ENCODE measurements at places on chromosomes 4 and X.

DNA sequence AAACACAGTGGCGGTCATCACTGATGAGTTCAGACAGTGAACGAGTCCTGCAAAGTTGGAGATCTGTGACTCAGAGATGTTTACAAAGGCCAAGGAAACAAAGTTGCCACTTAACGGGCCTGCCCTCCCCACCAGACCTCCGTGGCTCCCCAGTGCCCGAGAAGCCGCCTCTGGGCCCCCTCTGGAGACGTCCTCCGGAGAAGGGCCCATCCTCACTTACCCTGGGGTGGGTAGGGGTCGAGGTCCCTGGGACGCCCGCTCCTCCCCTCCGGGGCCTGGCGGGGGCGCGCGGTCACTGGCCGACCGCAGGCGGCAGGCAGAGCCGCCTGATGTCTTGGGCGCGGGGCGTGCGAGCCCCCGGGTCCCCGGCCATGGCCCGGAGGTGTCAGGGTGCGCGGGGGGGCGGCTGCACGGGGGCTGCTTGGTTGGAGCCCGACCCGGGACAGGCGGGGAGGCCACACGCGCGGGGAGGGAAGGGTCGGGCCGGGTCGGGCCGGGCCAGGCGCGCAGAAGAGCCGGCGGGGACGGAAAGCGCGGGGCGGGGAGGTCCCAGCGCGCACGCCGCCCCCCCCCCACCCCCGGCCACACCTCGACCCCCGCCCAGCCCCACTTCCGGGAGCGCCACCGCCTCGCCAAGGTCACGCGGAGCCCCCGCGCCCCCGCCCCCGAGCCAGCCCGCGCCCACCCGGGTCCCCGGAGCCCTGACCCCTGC is 529 bp downstream of the DHRSX start:
- DNase-seq, result no peak

GRCh38 chr4:113824396-113824795 is 62.9 kb upstream of the CAMK2D start:
- no peak for DNase-seq

GRCh38 chr4:71472946-71473345 is 134.1 kb downstream of the SLC4A4 start:
- DNase-seq, result no peak

- no peak for DNase-seq
Observed at GRCh38 chr4:6495296-6495590, 22.8 kb upstream of the PPP2R2C start.

DNA sequence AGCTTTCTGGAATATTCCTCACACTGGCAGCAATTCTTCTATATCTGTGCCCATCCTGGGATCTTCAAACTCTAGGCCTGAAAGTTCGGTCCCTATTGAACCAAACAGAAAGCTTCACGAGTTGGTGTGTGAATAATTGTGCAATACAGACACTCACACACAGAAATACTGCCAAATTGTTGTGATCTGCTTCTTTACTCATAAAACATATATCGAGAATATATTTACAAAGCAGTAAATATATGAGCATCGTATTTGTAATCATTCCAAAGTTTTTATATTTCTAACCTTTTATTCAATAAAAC is 56.6 kb upstream of the BEX4 start:
- DNase-seq, result no peak

DNA sequence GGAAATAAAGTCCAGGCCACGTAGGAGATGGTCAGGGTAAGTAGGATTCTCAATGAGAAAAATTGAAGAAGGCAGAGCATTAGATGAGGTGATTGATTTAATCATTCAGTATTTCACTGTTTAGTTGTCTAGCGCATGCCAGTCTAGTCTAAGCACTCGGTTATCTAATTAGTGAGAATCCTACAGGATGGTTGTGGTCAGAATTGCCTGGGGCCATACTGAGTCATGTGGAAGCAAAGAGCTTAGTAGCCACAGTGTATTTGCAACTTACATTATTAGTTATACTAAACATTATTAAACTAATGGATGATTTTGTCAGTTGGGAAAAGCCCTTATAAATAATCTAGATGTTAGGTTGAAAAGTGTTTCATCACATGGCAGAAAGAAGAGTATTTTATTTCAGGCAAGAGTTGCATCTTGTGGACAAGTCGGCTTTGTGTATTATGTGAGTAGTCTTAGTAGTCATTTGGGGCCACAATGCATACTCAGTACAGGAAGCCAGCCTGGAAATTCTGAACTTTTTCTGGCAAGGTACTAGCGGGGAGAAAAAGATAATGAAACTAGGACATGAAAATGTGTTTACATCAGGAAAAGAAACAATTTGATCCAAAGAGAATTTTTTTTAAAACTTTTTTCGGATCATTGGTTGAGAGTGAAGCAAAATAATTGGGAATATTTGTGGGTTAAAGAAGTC is 31.9 kb downstream of the CPEB2 start:
- no peak for DNase-seq

GRCh38 chr4:189420572-189420971 is 520.1 kb upstream of the FRG1 start:
- DNase-seq, result no peak

DNA sequence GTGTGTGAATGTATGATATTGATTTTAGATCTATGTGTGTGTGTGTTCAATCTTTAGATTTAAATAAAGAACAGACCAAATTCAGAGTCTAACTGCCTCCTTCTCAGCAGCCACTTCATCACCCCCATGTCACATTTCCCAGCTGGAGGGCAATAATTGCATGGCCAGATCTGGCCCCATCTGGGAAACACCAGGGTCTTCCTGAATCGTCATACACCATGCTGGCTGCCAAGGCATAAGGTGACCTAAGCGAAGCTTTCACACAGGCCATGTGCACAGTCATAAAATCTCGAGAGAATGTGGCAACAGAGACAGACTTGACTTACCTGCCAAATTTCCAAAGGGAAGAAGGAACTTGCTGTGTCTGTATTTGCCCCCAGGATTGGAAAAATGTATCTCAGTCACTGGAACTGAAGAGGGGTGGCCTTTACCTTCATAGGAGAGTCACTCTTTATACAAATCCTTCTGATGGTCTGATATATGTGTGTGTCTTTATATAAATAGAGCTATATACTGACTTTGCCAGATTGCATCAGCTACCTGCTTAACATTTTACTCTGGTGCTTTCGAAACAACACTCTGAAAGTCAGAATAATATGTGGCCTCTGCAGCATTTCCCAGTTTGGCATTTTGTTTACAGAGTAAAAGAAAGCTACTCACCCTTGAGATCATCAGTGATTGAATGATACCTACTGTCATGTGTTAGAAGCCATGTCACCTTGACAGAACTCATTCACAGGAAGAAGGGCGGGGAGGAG is at the start of gene PLAC1:
Gene PLAC1, minus strand, starts transcription at position 470 of the 758 bp plus-strand sequence. CDS start 91,789 bp downstream, outside the sequence.
- no peak for DNase-seq

DNA sequence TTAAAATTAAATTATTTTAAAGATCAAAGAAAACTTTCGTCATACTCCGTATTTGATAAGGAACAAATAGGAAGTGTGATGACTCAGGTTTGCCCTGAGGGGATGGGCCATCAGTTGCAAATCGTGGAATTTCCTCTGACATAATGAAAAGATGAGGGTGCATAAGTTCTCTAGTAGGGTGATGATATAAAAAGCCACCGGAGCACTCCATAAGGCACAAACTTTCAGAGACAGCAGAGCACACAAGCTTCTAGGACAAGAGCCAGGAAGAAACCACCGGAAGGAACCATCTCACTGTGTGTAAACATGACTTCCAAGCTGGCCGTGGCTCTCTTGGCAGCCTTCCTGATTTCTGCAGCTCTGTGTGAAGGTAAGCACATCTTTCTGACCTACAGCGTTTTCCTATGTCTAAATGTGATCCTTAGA is at the start of gene CXCL8:
Gene CXCL8, plus strand, starts transcription at position 217 of the 426 bp plus-strand sequence. Its CDS starts 90 bp downstream, at position 307.
- no peak for DNase-seq

- no peak for DNase-seq
Observed at GRCh38 chrX:104085477-104085876, 9.4 kb upstream of the TMSB15C start.

GRCh38 chrX:29382811-29383210 is 795.6 kb downstream of the IL1RAPL1 start:
- DNase-seq, result no peak

GRCh38 chrX:13055486-13055885 is 11.1 kb upstream of the FAM9C start:
- DNase-seq, result no peak

GRCh38 chr4:4667622-4668081 is 125.8 kb upstream of the STX18 start:
- DNase-seq, result no peak

- DNase-seq, result no peak
Observed at GRCh38 chr4:112589206-112589605, 47.5 kb downstream of the ZGRF1 start.

DNA sequence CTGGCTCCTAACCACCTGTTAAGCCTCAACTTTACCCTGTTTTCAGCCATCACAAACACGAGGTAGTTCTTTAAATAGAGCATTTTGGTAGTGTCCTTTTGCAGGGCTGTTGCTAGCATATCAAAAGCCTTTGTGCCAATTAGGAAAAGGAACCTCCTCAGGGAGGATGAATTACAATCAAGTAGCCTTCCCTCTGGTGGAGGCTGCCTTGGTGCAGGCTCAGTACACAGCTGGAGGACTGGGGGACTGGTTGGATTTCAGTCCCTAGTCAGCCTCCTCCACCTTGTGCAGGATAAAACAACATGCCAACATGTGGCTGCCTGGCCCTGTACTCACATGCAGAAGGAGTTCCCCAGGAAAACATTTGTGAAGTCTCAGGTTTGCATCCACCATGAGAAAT is 53.1 kb downstream of the RASGEF1B start:
- no peak for DNase-seq

DNA sequence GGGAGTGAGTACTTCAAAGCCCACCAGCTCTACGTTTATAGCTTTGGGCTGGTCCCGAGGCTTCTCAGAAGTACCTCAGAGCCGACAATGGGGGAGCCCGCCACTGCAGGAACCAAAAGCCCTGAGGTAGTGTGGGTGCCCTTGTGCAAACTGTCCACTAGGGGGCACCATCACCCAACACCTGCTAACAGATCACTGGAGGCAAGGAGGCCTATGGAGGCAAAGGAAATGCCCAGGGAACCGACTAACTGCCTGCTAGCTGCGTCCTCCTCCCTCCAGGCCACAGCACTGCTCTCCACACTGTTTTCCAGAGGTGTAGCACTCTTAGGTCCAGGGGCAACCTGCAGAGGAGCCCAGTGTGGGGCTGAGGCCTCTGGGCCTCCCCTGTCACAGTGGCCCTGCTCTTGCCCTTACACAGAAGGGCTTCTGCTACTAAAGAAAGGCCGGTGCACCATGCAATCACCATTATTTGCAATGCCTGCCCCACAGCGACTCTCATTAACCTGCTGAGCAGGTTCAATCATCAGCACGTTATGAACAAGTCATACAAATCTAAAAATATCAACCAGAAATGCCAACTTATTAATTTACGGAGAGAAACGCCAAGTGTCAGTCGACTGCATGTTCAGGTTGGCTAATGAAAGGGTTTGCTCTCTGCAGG is 159.1 kb downstream of the NSUN7 start:
- peak; percentile 55 for DNase-seq

GRCh38 chrX:142295190-142295589 is 90.1 kb upstream of the MAGEC2 start:
- DNase-seq, result no peak

- no peak for DNase-seq
Observed at GRCh38 chr4:141056473-141056872, 76.8 kb downstream of the RNF150 start.

DNA sequence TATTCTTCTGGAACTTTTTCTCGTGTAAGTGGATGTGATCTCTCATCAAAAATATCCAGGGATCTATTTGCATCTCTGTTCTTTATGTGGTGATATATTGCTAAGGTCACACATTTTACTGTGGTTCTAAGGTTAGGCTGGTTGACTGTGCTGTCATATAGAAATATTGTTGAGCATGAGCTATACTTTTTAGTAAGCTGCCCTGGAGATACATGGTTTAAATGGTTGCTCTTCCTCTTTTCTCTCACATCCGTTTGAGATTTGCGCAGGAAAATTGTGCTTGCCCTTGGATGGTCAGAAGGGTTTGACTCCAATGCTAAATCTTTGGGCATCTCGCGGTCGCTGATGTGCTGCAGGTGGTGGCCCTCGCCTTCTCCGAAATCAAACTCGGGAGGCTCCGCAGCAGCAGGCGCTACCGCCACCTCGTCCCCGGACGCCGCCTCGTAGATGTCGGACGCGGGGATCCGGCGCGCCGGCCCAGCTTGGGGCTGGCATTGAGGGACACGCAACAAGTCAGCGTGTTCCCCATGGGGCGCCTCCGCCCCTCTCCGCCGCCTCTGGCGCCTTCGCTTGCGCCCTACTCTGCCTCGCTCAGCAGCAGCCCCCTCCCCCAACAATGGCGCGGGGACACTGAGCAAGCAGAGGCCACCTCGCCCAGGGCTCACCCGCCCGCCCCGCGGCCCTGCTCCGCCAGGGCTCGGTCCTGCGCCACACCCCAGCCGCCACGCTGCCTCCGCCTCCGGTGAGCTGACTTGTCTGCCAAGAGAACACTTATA is 154.5 kb downstream of the MSN start:
- DNase-seq, result no peak

DNA sequence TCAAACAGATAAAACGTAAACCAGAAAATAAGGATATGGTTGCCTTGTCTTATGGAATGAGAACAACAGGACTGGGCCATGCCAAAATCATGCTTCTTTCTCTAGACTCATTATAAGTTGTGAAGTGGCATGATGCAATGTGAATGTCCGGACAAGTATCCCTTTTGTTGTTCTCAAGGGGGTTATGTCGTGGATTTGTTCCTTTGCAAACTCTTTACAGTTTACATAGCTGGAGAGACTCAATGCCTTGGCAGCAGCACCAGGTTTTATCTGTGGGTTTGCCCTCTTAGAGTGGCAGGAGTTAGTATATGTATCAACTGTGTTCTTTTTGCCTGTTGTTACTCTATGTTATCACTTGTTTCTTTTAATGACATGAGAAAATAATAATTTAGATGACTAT is 41.4 kb downstream of the SPRY1 start:
- no peak for DNase-seq

GRCh38 chrX:108270280-108270679 is 167.9 kb downstream of the COL4A6 start:
- no peak for DNase-seq

- no peak for DNase-seq
Observed at GRCh38 chr4:101793397-101793796, 2.9 kb downstream of the BANK1 start.

- DNase-seq, result no peak
Observed at GRCh38 chr4:71599578-71599977, 184.3 kb downstream of the GC start.

DNA sequence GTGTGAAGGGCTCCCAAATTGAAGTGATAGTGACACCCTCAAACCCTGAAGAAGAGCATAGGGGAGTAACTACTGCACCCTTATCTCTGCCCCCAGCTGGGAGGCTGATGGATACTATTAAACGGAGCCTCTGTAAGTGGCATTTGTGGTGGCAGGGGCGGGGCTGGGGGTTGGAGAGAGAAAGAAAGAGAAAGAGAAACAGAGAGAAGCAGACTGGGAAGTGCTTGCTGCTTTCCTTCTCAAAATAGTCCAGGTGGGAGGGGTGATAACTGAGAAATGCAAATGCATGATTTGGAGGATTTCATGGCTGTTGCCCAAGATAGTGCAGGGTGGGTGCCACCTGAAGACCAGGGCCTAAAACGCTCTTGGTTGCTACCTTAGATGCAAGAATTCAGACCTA is 253.5 kb upstream of the GATB start:
- DNase-seq, result peak; percentile 10

Measured in activated T-helper 1 cell treated with anti-CD3 and anti-CD28 coated beads, Interleukin-2, amount 50 U/mL, for 16 hours (primary cell).